ENCODE measurements at places on chromosomes 5 and 9.

GRCh38 chr5:76339919-76340318 lies 63.2 kb upstream of the IQGAP2 start:
- no peak for DNase-seq

GRCh38 chr5:176548967-176549444 lies at the start of gene CDHR2:
Gene CDHR2 (plus strand): TSS chr5:176549342. CDS start chr5:176565353, 16,011 bp downstream.
- DNase-seq = no peak

- no peak for DNase-seq
Observed at GRCh38 chr5:152094716-152095115, 170.1 kb upstream of the GLRA1 start.

GRCh38 chr9:23842565-23843129 lies 16.6 kb upstream of the ELAVL2 start:
- no peak for DNase-seq

- DNase-seq = no peak
Observed at GRCh38 chr5:133062276-133062675, 10.5 kb downstream of the HSPA4 start.

- DNase-seq = no peak
Observed at GRCh38 chr9:128587453-128587852, 35.1 kb downstream of the SPTAN1 start.

- DNase-seq = no peak
Observed at GRCh38 chr9:133943036-133943780, 48.9 kb downstream of the VAV2 start.

DNA sequence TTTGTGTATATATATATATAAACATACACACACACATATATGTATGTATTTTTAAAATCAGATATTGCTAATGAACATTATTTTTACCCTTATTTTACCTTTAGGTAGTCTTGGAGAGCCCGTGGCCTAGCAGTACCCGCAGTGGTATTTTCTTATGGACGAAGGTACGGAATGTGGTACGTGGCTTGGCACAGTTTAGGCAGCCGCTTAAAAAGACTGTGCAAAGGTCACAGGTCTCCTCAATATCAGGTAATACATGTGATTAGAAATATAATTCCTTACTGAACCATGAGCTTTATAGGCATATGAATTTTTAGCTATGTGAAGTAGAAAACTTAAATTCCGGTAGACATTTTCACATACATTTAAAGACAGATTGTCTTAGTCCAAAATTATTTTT lies 43.9 kb downstream of the RPS6 start:
- no peak for DNase-seq

DNA sequence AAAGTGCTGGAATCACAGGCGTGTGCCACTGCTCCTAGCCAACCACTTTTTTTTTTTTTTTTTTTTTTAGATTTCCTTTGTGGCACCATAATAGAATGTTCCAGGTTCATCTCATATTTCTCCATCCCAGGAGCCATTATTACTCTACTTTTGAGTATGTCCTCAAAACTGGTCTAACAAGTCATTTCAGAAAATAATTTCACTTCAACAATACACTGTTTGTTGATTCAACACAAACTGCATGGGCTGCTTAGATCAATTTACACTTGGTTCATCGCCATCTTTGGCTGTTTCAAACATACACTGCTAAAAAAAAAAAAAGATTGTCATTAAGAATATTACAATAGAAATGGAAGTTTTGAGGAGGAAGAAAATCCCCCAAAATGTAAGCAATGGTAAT lies 57.9 kb downstream of the CSNK1A1 start:
- no peak for DNase-seq

- DNase-seq = no peak
Observed at GRCh38 chr9:107443786-107444185, 45.8 kb downstream of the KLF4 start.

- no peak for DNase-seq
Observed at GRCh38 chr5:159504857-159505304, 174.6 kb upstream of the IL12B start.

DNA sequence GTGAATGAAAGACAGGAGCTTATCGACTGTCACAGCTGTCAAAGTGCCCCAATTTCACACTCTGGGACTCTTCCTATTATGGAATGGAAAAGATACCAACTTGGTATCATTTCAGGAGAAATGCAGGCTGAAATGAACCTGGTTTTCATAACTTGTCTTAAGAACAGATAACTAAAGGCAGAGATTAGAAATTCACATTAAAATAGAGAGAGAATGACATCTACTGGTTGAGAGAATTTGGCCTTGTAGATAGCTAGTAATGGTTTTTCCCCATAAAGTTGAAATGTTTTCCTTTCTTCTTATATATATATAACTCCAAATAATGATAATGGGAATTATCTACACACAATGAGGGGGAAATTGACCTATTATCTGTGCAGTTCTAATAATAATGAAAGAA lies 600.2 kb upstream of the CCNG1 start:
- DNase-seq = no peak

DNA sequence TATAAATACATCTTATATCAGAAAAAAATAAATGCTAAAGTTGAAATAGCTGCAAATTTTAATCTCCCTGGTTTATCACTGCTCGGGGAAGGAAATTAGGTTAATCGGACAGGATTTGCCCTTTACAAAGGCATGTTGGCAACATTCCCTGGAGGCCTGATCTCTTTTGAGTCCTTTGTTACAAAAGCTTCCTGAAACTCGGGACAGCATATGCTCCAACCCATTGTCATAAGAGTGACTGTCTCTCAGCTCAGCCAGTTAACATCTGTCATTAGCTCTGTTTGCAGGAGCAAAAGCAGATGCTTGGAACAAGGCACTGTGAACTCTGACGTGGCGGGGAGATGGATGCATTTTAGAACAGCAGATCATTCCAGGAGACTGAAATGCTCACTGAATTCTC lies 80.6 kb downstream of the MYO10 start:
- DNase-seq = no peak

- peak; percentile 84 for DNase-seq
Observed at GRCh38 chr5:96256795-96257470, 176.1 kb downstream of the PCSK1 start.

DNA sequence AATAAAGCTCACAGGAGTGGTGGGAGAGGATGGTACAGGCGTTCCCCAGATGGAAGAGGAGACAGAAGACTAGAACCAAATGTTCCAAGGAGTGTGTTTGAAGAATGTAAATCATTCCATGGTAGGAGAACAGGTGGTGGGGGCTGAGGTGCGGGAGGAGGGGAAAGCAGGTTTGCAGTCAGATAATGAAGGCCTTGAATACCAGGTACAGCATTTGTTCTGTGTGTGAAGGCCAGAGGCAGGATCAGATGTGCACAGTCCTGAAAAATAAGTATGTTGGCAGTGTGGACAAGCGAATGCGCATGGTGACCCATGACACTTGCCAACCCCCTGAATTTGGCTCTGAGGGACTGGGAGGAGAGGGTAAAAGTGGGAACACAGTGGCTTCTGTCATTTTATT lies 59.9 kb upstream of the ALDH1B1 start:
- no peak for DNase-seq
